ENCODE measurements at places on chromosomes 16 and 17.

DNA sequence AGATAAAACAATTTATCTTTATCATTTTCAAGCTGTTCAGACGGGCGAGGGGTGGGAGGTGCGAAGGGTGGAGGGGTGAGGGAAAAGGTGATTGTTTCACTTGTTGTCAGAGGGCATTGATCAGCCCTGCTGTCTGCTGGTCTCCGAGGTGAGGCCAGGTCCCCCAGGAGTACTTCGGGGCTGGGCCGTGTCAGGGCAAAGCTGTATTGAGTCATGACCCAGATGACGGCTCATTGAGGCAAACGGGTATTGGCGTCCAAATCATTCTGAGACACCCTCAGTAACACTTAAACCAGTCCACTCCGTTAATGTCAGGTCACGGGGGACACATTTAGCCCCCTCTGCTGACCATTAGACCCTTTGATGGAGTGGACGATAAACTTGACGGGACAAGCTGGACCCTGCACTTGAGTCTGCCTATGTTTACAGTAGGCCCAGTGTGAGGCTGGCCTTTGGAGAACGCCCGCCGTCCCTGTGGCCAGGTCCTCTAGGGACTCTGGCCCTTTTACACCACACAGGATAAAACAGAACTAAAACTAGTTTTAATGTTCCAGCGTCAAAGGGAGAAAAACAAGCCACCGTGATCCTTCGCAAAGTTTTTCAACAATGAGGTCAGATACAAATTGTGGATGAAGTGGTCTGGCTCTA, 502.2 kb upstream of the ZFHX3 start:
- DNase-seq, result no peak

DNA sequence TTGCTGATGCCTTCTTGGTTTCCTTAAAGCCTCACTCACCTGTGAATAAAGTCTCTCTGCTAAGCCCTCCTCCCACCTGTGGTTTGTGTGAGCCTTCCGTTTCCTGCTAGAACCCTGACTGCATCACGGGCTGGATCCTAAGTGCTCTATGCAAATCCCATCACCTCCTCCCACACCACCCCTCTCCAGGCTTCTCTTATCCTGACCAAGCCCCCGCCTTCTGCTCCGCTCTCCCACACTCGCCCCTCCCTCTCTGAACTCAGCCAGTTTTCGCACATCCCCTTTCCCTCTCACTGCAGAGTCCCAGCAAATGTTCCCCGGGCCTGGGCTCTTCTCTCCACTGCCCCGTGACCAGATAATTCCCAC, 51.8 kb downstream of the PIMREG start:
- no peak for DNase-seq

- no peak for DNase-seq
Observed at GRCh38 chr17:17258998-17259397, 22.0 kb upstream of the FLCN start.

DNA sequence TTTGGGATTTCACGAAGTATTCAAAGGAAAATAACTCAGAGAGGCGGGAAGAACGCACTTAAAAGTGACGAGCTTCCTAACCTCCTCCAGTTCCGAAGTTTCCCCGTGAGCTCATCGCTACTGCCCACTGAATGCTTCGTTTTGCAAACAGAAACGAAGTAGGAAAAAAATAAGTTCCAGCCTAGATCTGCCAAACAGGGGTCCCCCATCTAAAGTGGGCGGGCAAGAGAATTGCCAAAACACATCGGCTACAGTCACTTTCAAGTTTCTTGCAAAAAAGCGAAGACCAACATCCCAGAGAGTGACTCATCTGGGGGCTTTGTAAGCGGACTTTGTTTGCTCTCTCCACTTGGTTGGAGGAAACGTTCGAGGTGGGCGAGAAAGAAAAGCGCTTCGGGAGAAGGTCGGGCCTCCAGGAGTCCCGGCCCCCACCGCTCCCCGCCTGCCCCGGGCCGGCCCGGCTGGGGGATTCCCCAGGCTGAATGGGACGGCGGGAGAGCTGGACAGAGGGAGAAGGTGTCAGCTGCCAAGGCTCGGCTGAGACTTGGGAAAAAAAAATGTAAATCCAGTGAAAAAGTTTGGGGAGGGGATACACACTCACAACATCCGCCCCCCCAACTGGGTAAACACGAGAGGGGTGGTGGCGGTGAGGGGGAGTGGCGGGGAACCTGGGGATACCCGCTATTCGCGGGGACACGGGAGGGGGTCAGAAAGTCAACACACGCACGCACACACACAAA, 1.0 kb downstream of the VEZF1 start:
- peak; percentile 21 for DNase-seq

- DNase-seq, result no peak
Observed at GRCh38 chr16:56302506-56302905, 111.2 kb downstream of the GNAO1 start.

DNA sequence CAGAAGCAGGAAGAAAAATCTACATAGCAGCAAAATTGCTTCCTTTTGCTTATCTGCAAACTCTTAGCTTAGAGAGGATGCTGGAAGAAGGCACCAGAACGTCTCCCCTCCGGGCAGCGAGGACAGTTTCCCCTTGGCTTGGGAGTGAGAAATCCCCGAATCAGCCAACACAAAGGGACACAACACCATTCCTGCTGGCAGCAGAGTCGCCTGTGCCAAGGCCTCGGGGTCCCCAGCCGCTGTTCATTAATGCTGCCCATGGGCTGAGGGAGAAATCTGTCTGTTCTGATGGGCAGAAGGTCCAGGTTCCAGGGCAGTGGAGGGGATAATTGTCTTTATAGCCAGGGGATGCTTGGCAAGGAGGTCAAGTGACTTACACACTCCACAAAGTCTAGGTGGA, 38.0 kb downstream of the CACNG3 start:
- no peak for DNase-seq

DNA sequence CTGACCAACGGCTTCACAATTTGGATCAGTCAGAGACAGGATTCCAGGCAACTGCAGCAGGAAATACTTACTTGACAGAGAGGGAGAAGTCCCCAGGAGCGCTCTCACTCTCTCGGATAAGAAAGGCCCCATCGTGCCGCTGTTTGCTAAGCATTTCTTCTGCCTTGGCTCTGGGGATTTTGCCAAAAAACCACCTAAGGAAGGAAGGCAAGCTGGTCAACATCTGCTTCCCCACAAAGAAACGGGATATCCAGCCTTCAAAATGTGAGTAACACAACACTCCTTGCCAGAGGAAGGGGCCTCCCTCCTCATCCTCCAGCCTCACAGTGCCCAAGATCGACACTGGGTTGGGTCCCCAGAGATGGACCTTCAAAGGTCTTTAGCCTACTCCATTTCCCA, 36.6 kb upstream of the SLC25A19 start:
- DNase-seq, result no peak

- DNase-seq, result no peak
Observed at GRCh38 chr16:87406495-87407088, 14.5 kb downstream of the MAP1LC3B start.

- no peak for DNase-seq
Observed at GRCh38 chr17:43839670-43840108, 6.7 kb upstream of the MPP3 start.

DNA sequence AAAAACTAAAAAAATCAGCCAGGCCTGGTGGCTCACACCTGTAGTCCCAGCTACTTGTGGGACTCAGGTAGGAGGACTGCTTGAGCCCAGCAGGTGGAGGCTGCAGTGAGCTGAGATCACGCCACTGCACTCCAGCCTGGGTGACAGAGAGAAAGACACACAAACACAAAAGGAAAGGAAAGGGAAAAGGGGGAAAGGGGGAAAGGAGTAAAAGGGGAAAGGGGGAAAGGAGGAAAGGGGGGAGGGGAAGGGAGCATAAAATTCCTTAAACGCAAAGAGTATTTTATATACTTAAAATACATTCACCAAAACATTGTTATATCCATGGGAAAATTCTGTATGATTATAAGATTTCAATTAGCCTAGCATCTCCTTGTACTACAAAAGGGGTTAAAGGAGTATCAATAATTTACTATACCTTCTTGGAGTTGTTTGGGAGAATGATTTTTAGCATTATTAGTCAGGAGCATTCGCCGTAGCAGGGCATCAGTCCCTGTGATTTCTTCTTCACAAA, 17.3 kb upstream of the BRIP1 start:
- DNase-seq, result no peak

DNA sequence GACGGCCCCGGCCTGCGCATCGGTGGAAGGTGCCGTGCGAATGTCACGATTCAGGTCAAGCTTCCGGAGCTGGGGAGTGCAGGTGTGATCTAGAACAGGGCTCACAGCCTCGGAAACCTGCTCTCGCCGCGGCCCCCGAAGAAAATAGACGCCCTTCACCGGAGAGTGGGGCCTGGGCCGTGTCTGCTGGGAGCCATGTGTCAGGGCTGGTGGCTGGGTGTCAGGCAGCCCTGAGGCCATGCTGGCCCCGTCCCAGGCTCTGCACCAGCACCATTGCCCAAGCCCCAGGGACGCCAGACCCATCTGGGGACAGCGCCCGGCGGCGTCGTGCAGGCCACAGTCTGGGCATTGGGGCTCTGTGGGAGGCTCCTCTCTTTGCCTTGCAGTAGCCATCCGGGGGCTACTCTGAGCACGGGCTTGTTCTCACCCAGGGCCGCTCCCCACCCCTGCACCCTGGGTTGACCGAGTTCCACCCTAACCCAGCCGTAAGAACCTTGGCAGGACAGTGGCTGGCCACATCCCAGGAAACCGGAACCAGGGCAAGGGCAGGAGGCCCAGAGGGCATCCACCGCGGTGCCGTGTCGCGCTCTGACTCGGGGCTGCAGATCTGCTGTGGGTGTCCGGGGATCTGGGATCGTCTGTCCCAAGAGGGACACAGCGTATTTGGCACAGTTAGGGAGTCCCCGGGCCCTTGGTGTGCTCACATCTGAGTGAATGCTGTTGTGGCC, 5.3 kb upstream of the NUDT16L1 start:
- no peak for DNase-seq

DNA sequence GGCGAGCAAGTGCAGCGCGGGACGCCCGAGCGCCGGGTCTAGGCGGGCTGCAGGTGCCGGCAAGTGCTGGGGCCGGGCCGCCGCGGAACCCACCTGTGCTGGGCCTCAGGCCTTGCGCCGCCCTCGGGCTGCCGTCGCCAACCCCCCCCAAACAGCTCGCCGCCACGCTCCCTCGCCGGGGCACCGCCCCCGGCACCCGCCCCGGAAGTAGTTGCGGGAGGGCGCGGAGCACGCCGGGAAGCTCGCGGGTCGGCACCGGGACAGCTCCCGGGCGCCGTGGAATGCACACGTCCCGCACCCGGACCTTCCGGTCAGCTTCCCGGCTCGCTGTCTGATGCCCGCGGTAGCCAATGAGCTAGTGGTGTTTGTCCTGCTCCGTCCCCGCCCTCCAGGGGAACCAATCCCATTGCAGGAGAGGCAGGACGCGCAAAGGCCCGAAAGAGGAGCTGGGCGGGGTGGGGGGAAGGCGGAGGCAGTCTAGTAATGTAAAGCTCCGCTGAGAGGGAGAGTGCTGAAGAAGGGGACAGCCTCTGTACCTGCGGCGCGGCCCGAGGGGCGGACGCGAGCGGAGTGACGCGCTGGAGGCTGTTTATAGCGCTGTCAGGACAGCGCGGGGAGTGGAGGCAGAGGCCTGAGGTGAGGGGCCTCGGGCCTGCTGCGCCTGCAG, at the start of the genes ANKS3 and DNAAF8:
Gene ANKS3, minus strand, starts transcription at position 209 of the 667 bp plus-strand sequence. CDS start 4,122 bp downstream, outside the sequence.
Gene DNAAF8, plus strand, starts transcription at position 475 of the 667 bp plus-strand sequence. CDS start 1,978 bp downstream, outside the sequence.
- DNase-seq, result peak; percentile 82

DNA sequence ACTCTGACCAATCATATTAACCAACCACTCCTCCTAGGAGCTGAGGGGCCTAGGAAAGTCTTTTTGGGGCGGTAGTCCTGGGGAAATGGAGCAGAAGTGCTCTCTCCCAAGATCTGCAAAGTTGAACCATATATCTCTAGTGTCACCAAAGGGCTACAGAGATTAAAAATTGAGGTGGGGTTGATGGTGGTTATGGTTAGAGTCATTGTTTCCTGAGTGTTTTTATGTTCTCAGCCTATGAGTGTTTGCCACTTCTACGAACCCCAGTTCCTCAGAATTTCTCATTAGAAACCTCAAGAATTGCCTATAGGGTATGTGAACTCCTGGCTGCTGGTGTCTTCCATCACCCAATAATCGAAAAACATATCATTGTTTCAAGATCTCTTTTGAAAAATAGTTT, 217.8 kb downstream of the CDRT15L2 start:
- DNase-seq, result no peak

DNA sequence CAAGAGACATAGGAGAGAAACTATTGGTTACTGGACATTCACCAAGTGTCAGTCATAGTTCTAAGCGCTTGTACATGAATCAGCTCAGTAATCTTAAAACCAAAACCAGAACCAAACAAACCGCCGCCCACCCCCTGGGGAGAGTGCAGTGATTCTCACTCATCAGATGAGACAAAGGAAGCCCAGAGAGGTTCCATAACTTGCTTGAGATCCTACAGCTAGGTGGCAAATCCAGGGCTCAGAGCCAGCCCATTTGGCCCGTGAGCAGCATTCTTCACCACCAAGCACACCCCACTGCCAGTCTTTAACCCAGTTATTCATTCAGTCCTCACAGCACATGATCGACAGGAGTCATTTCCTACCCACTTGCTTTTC, 37.2 kb upstream of the RGS9 start:
- DNase-seq, result peak; percentile 73

GRCh38 chr17:74799097-74799496, 23.0 kb upstream of the NAT9 start:
- no peak for DNase-seq

GRCh38 chr17:45287526-45288500, 25.9 kb upstream of the SPATA32 start:
- no peak for DNase-seq

- DNase-seq, result no peak
Observed at GRCh38 chr17:4908301-4908700, 5.4 kb upstream of the CHRNE start.

DNA sequence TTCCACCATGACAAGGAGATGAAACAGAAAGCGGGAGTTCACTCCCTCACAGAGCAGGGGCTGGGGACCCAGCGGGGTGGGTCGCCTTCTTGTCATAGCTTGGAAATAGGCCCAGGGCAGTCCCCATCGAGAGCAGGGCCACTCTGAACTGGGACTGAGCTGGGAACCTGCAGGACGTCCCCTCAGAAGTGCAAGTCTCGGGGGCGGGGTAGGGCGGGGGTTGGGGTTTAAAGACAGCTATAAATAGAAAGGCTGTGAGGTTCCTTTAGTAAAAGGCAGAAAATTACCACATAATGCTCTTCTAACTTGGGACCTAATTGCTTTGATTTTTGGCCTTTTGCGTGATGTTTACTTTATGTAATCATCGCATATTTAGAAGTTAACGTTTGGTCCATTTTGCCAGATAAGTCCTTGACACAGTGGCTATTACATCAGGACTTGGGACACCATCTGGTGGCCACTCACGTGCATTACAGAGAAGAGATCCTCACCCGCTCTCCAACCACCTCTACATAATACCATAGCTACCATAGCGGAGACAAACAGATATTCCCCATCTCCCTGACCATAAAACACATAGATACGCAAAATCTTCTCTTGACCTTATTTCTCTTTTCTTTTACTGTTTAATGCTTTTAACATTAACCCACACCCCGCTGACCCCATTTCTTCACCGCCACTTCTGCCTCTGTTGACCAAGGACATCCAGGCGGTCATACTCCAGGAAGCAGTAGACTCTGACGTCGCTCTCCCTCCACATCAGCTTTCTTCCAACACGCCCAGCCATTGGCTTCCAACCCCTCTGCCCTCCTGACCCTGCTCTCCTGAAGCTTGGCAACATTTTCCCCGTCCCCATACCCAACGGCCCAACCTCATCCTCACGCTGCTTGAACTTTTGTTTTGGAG, 27.5 kb upstream of the PIK3R6 start:
- DNase-seq, result peak; percentile 17

- DNase-seq, result no peak
Observed at GRCh38 chr17:76265624-76266243, 586 bp downstream of the UBALD2 start.

Data from stimulated activated CD4-positive, alpha-beta T cell treated with anti-CD3 and anti-CD28 coated beads, Interleukin-4, amount 100 ng/mL, for 48 hours (primary cell).